ENCODE measurements at places on chromosomes 2 and 18.

DNA sequence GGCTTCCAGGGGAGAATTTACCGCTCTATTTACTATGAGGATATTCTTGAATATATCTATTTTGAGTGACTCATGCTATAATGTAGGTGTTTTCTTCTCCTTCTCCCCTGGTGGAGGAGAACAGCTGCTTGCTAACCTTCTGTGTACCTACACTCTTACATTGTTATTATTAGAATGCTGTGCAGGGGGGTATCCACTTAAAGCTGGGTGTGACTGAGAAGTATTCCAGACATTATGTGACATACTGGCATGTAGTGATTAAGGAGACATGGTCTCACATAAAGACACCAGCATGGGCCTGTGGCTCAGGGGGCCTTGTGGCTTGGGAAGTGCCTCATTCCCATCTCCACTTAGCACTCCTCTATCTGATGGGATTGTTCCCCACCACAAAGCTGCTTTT, 287.9 kb downstream of the PTPRM start:
- DNase-seq: no peak

GRCh38 chr2:196170606-196171247, 651 bp downstream of the STK17B start:
- DNase-seq: peak; percentile 46

- DNase-seq: no peak
Measured at GRCh38 chr2:118525346-118525745, 322.1 kb downstream of the EN1 start.

GRCh38 chr18:23542461-23542860, 39.1 kb downstream of the RMC1 start:
- no peak for DNase-seq

- DNase-seq: peak; percentile 22
Measured at GRCh38 chr2:169363560-169364150, 1.3 kb upstream of the LRP2 start.

DNA sequence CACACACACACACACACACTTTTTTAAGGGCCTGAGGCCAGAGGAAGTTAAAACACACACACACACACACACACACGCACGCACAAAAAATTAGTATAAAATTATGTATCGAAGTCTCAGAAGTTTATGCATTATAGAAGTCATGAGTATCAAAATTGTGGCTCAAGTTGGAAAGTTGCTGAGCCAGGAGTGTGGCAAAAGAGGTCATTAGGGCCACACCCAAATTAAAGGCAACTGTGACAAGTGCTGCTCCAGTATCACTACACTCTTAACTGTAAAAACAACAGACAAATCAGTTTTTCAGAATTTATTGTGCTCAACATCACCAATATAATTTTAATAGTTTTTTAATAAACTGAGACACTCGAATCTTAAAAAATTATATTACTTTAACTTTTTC, 36.9 kb downstream of the YWHAQ start:
- DNase-seq: no peak

GRCh38 chr2:200278694-200279316, 27.7 kb upstream of the SPATS2L start:
- no peak for DNase-seq

- no peak for DNase-seq
Measured at GRCh38 chr2:175575346-175576258, 394.1 kb upstream of the ATP5MC3 start.

GRCh38 chr2:148814860-148815419, 60.1 kb upstream of the KIF5C start:
- DNase-seq: no peak

DNA sequence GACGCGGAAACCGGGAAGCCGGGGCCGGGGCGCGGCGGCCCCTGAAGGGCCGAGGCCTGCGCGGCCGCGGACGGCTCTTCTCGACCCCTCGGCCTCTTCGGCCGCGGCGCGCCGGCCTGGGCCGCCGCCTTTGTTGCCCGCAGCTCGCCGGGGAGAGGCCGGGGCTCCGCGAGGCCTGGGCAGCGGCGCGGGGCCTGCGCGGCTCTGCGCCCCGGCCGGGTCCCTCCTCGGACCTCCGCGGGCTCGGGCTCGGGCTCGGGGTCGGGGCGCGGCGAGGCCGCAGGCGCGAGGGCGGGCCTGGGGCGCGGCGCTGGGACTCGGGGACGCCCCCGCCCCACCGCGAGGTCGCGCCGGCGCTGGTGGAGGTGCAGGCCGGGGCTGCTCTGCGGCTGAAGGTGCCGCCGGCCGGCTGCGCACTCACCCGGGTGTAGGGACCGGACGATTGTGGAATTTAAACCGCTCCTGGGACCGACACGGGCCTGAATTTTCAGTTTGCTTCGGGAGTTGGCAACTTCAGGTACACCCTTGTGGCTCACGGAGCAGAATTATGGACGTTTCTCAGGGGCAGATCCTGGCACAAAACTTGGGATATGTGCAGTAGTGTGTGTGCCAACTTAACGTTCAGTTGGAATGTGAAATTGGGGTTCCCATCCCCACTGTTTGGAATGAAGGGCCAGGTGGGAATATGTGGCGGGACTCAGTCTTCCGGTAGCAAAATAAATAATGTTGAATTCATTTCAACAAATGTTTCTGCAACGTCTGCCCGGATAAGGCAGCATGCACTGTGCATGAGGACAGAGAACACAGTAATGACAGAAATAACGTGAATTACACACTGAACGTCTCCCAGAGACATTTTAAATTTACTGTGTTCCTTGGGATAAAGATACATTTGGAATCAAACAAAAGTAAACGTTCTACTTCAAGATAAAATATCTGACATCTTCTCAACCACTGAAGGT, 787 bp downstream of the SOCS6 start:
- no peak for DNase-seq

GRCh38 chr2:232872826-232873225, 2.8 kb downstream of the SNORC start:
- no peak for DNase-seq

GRCh38 chr2:47905386-47906156, 727 bp downstream of the FBXO11 start:
- DNase-seq: peak; percentile 61

- no peak for DNase-seq
Measured at GRCh38 chr2:241768251-241768711, 8.3 kb upstream of the GAL3ST2 start.

DNA sequence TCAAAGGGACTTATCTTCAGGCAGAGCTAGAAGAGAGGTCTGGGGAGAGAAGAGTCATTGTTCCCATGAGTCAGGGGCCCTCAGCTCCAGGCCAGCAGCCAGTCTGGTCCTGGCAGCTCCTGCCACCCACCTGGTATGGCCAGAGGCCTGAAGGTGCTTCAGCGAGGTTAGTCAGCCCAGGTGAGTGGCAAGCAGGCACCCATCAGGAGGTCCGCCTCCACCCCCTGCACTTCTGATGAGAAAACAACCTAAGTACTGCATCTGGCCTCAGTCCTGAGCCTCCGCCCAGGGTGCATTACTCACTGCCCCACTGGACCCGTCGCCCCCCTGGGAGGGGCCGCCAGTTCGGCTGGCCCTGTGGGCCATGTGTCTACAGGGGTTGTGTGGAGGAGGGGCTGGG, 130.2 kb downstream of the INHBB start:
- no peak for DNase-seq

DNA sequence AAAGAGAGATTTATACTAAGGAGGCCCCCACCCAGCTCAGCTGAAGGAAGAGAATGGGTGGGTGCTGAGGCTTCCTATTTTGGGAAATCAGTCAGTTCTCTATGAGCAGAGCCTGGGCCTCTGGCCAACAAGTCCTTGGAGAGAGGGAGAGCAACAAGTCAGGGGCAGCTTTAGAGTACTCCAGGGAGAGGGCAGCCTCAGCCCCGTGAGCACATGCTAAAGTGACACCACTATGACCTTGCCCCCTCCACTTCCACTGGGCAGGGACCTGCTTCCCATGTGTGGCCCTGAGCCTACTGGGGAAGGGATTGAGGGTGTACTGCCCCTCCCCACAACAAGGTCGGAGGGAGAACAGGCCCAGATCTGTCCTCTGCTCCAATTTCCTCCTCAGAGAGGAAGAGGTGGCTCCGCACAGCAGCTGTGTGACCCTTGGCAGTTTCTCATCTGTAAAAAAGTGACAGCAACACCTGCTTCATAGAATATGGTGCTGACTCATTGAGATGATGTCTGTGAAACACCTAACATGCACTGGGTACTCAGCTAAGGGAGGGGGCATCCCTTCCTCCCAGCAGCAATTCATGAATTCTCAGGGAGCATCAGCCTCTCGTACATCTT, 72.9 kb downstream of the CLHC1 start:
- no peak for DNase-seq

DNA sequence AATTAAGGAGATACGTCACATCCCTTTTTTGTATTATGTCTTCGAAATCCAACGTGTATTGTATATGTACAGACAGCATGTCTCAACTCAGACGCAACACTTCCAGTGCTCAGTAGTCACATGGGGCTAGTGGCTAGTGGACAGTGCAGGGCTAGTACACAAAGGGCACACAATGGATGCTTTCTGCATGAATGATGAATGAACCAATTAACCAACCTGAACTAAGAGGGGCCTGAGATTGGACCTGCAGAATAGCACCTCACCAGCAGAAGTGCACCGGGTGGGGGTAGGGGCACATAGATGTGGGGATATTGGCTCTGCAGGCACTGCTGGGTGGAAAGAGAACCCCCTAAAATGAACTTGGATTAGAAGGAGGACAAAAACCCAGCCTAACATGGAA, 20.7 kb downstream of the ST8SIA5 start:
- DNase-seq: no peak

GRCh38 chr2:160555420-160556071, 61.9 kb upstream of the RBMS1 start:
- no peak for DNase-seq

DNA sequence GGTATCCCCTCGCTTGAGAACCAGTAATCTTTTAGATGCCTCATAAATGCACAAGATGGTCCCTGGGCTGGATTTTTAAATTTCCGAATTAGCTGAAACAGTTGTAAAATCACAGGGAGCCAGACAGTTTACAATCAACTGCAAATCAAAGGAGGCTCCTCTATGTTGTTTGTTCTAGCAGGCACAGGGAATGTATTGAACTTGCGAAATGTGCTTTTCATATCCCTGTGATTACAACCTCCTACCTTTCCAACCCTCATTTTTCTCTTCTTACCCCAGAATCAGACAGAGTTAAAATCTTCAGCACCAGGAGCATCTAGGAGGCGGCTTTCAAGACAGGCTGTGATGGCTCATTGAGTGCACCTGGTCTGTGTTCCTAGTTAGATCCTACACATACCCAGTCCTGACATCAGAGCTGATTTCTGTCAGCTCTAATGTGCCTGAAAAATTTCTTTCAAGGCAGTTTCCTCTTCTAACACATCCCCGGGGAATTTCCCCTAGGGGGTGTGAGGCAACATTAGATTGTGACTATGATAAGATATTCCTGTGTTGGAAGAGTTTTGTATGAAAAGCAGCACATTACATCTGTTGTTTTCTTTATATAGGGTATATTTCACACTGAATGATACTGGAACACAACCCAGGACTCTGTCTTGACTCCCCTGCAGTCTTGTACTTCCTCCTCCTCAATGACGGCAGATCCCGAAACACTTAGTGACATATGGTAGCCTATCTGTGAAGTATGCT, 17.9 kb upstream of the CAVIN2 start:
- no peak for DNase-seq

Data from activated CD8-positive, alpha-beta memory T cell treated with anti-CD3 and anti-CD28 coated beads, Interleukin-2, amount 50 U/mL, for 4 hours (primary cell).